ENCODE measurements at places on chromosomes 6 and 20.

DNA sequence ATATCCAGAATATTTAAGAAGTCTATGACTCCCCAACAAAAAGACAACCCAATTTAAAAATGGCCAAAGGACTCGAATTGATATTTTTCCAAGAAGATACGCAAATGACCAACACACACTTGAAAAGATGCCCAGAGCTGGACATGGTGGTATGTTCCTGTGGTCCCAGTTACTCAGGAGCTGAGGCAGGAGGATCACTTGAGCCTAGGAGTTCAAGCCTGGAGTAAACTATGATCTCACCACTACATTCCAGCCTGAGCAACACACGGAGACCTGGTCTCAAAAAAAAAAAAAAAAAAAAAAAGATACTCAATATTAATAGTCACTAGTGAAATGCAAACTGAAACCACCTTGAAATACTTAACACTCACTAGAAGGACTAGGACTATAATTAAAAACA lies 12.2 kb upstream of the ARMC2 start:
- DNase-seq = no peak

DNA sequence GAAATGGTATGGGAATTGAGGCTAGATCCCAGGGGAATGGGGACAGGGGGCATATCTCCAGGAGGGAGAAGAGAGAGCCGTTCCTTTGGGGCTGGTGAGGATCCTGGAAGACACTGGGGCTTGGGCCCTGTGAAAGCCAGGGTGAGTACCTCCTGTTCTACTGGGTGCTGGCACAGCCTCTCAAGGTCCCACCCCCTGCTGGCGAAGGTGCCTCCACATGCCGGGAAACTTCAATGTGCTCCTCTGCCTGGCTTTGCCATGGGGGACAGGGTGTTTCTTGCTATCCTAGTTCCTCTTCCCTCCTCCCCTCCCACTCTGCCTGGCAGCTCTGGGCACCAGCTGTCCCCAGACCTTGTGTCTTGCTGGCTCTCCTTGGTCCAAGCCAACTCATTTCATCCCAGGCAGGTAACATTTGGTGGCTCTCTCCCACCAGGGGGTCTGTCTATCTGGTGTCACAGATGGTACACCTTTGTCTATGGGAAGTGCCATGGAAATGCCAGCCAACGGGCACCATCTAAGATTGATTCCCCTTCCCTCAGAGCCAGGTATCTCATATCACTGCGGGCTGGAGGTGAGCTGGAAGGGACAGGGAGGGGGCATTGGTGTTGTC lies 56.8 kb downstream of the MDGA1 start:
- DNase-seq = no peak

- DNase-seq = no peak
Observed at GRCh38 chr6:135990855-135991464, 139.5 kb downstream of the PDE7B start.

- DNase-seq = peak; percentile 69
Observed at GRCh38 chr6:80535914-80536565, 429.6 kb downstream of the BCKDHB start.

GRCh38 chr6:100627911-100628758 lies 163.4 kb upstream of the SIM1 start:
- no peak for DNase-seq

GRCh38 chr6:165986311-165986913 lies 181.2 kb downstream of the TBXT start:
- no peak for DNase-seq

Data from KBM-7 (cell line).